Naive B cell (primary cell): ENCODE measurements at places on chromosomes 3 and 15.

DNA sequence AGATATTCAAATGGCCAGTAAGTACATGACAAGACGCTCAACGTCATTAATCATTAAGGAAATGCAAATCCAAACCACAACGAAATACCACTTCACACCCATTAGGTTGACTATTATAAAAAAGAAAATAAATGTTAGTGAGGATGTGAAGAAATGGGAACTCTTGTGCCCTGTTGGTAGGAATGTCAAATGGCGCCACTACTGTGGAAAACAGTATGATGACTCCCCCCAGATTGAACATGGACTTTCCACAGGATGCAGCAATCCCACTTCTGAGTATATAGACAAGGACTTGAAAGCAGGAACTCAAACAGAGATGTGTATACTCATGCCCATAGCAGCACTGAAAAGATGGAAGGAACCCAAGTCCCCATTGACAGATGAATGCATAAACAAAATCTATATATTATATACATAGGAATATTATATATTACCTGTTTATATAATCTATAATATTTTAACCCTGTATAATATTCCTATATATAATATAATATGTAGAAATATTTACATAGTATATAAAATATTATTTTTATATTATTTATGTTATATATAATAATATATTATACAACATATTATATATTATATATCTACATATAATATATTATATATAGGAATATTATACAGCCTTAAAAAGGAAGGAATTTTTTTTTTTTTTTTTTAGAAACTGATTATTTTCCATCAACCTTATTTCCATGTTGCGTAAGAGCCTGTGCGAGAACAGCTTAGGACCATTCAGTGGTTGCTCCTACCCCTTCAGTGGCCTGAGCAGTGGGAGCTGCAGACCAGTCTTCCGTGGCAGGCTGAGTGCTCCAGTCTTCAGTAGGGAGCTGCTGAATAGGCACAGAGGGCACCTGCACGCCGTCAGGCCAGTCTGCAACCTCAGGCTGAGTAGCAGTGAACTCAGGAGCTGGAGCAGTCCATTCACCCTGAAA, 17.6 kb upstream of the PIGZ start:
- no peak for DNase-seq

GRCh38 chr3:10337323-10338163, 16.6 kb upstream of the SEC13 start:
- no peak for DNase-seq

DNA sequence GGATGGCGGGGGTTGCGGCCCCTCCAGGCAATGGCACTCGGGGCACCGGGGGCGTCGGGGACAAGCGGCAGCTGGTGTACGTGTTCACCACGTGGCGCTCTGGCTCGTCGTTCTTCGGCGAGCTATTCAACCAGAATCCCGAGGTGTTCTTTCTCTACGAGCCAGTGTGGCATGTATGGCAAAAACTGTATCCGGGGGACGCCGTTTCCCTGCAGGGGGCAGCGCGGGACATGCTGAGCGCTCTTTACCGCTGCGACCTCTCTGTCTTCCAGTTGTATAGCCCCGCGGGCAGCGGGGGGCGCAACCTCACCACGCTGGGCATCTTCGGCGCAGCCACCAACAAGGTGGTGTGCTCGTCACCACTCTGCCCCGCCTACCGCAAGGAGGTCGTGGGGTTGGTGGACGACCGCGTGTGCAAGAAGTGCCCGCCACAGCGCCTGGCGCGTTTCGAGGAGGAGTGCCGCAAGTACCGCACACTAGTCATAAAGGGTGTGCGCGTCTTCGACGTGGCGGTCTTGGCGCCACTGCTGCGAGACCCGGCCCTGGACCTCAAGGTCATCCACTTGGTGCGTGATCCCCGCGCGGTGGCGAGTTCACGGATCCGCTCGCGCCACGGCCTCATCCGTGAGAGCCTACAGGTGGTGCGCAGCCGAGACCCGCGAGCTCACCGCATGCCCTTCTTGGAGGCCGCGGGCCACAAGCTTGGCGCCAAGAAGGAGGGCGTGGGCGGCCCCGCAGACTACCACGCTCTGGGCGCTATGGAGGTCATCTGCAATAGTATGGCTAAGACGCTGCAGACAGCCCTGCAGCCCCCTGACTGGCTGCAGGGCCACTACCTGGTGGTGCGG, 1.9 kb downstream of the CHST2 start:
- DNase-seq, result peak; percentile 39

DNA sequence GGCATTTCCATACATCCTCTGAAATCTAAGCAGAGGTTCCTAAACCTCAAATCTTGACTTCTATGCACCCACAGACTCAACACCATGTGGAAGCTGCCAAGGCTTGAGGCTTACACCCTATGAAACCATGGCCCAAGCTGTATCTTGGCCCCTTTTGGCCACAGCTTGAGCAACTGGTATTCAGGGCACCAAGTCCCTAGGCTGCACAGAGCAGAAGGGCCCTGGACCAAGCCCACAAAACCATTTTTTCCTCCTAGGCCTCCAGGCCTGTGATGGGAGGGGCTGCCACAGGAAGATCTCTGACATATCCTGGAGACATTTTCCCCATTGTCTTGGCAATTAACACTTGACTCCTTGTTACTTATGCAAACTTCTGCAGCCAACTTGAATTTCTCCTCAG, 54.4 kb upstream of the IL12A start:
- DNase-seq, result no peak

DNA sequence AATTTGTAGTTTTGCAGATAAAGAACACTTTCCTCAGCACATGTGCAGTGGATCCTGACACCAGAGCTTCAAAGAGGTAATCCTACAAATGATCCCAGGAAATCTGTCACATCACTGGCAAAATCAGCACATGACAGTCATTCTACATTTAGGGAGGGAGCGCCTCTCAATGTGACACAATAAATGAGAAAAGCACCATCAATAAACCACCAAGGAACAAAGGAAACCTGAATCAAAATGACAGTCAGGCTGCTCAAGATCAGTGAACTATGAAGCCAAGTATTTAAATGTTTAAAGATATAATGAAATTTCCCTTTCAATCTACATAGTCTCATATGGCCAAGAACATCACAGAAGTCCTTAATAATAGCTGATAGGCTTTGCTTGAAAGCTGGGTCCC, 119.5 kb downstream of the LRRN1 start:
- DNase-seq, result no peak

GRCh38 chr3:71502066-71502625, 81.4 kb downstream of the FOXP1 start:
- no peak for DNase-seq

DNA sequence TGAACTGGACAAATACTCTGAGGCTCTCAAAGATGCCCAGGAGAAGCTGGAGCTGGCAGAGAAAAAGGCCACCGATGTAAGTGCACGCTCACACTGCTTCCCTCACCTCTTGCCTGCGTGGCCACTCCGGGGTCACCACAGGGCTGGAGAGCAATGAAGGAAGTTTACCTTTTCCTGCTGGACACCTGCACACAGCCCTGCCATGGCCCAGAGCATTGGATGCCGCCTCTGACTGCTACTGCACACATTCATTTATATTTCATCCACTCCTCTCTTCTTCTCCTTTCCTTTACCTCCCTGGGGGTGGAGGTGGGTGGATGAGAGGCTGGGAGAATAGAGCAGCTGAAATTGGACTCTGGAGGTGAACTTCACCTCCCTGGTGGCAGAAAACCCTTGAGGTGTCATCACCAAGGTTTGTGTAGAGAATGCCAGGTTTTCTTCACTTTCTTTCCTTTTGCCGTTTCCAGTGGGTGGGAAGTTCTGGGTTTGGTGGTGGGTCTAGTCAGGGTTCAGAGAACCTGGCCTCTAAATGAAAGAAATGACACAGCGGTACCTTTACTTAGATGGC, 1.6 kb downstream of the TPM1 start:
- no peak for DNase-seq

- no peak for DNase-seq
Measured at GRCh38 chr3:131856171-131856570, 178.6 kb downstream of the CPNE4 start.

GRCh38 chr3:97359977-97360376, 404.6 kb upstream of the ARL6 start:
- no peak for DNase-seq
